ENCODE measurements at places on chromosomes 13 and 19. TPM values are rescaled to one million over a fixed set of nuclear protein-coding genes. Genes with fewer than 3 reads are reported as not detected.

Gene ZNF99
- not detected for total RNA-seq

- no peak for DNase-seq
- H3K36me3 ChIP-seq = peaks cover 7% of the 10 kb centered on the region
- no peak overlapping the region for H3K4me3 ChIP-seq
- peak overlapping the region; percentile 99 for H3K27ac ChIP-seq
- no peaks in the 10 kb centered on the region for H3K27me3 ChIP-seq
Observed at GRCh38 chr19:11136400-11137101, 19.0 kb downstream of the SPC24 start.

DNA sequence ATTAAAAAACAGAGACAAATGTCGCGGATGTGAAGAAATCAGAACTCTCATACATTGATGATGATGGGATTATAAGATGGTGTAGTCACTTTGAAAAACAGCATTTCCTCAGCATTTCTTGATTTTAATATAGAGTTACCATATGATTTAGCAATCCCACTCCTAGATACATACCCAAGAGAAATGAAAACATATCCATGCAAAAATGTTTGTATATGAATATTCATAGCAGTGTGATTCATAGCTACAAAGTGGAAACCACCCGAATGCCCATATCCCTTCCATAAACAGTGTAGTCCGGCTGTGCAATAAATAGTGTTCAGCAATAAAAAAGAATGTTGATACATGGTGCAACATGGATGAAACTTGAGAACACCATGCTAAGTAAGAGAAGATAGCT, 44.6 kb downstream of the DPY19L3 start:
- H3K4me1 ChIP-seq = no peaks in the 10 kb centered on the region
- no peaks in the 10 kb centered on the region for H3K27me3 ChIP-seq
- DNase-seq = no peak
- H3K4me3 ChIP-seq = no peak overlapping the region
- H3K27ac ChIP-seq = no peak overlapping the region
- H3K36me3 ChIP-seq = no peaks in the 10 kb centered on the region

Gene TRAPPC5
- 69.8 TPM for total RNA-seq

Gene CHAMP1
- 20.7 TPM for total RNA-seq

Gene MED4
- total RNA-seq = 35.0 TPM

GRCh38 chr19:41373993-41374392, 2.3 kb upstream of the TMEM91 start:
- H3K4me1 ChIP-seq = peaks cover 19% of the 10 kb centered on the region
- no peaks in the 10 kb centered on the region for H3K36me3 ChIP-seq
- no peaks in the 10 kb centered on the region for H3K27me3 ChIP-seq

Gene CD320
- 58.1 TPM for total RNA-seq

DNA sequence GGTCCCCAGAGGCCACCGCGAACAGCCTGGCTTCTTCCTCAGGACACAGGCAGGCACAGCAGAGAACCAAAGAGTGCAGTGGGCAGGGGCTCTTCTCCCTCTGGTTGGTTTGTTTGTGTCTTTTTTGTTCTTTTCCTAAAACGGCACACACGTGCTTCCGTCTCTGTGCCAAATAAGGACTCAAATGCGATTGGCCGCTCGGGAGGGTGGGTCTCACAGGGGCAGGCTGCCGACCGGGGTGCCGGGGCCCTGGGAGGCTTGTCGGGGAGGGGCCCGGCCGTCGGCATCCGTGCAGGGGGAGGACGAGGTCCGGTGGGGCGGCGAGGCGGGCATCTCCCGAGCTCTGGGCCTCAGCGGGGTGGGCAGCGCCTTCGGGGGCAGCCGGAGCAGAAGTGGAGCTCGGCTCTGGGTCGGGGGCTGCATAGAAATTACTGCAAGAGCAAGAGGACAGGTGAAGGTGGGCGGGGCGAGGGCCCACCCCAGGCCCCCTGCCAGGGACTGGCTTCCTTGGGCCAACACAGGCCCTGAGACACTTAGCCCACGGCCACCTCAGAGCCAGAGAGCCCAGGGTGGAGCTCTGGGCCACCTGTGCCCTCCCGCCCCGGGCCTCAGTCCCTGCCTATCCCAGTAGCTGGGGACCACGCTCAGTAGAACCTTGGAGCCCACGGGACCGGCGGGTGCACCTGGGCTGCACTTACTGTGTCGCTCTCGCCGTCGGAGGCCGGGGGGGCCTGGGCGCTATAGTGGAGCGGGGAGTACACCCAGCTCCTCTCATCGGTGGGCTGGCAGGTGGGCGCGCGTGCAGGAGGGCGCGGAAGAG, 6.4 kb upstream of the CACTIN start:
- no peaks in the 10 kb centered on the region for H3K4me1 ChIP-seq
- DNase-seq = no peak
- no peak overlapping the region for H3K27ac ChIP-seq
- no peak overlapping the region for H3K4me3 ChIP-seq

Gene SLC27A1
- total RNA-seq = 36.4 TPM

Gene PCDH17
- total RNA-seq = 4.1 TPM

Gene GJB2
- total RNA-seq = 0.27 TPM

GRCh38 chr19:33957804-33958203, 161.1 kb downstream of the KCTD15 start:
- H3K36me3 ChIP-seq = no peaks in the 10 kb centered on the region
- no peak for DNase-seq
- no peak overlapping the region for H3K27ac ChIP-seq
- H3K4me1 ChIP-seq = no peaks in the 10 kb centered on the region
- no peaks in the 10 kb centered on the region for H3K27me3 ChIP-seq

All from thoracic aorta (tissue), 2 donors.